Uterus (tissue), 4 donors: ENCODE measurements at places on chromosomes 3 and 15. TPM values are rescaled to one million over a fixed set of nuclear protein-coding genes. Genes with fewer than 3 reads are reported as not detected.

Gene CYP11A1
- 2.3 TPM for total RNA-seq

Gene UBA7
- total RNA-seq = 114 TPM

Gene GOLGA6L10
- total RNA-seq = 0.29 TPM

Gene TMEM44
- 15.9 TPM for total RNA-seq

Gene DNASE1L3
- 2.4 TPM for total RNA-seq

- no peak for DNase-seq
These were observed 899.8 kb downstream of the ROBO2 start for GRCh38 chr3:77939726-77940125.

- no peak for DNase-seq
These were observed 14.2 kb downstream of the DENND4A start for GRCh38 chr15:65777843-65778242.

DNA sequence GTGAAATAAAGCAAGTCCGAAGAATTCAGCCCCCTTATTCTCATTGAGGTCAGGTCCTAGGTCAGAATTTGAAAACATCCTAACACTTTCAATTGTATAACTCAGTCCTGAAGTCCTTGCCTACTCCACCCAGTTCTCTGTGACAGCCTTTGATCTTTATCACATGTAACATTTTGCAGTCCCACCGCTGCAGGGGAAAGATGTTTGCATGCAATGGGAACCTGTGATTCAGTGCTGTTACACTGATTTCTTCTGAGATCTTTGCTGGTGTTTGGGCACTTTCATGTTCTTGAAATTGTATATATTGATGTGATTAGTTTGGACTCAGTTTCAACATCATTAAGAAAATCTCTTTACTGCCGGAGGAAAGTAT, 18.0 kb upstream of the SECISBP2L start:
- no peak for DNase-seq

DNA sequence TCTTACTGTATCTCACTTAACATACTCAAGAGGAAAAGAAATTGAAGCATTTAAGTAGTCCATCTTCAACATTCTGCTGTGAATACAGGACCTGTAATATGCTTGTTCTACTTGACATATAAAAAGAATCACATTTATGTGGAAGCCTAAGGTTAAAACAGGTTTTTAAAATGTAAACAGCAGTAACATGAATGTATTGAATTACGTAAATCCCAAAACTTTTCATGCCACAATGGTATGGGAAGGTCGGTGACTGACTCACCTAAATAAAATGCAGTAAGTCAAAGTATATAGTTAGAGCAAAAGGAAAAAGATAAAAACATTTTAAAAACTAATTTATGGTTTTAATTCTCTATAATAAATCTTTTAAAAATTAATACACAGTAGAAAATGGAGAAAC, 115.7 kb upstream of the TJP1 start:
- DNase-seq = no peak

DNA sequence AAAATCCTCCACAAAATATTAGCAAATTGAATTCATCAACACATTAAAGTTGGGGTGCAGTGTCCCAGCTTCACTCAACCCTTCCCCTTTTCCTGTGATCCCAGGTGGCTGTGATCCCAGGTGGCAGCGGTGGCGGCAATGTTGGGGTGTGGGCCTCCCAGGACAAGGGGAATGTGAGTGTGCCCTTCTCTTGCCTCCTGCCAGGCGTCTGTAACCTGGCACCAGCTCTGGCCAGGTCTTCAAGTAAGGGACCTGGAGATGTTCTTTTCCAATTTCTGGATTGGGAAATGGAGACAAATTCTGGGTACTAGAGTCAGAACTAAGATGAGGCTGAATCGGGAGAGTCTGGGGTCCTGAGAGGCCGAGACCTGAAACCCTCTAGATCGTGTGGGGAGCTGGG, 20.1 kb downstream of the GOLGA6A start:
- no peak for DNase-seq

- DNase-seq = no peak
These were observed 164.4 kb downstream of the BBX start for GRCh38 chr3:107687056-107687581.

GRCh38 chr3:62249855-62250543, 123.4 kb downstream of the FEZF2 start:
- no peak for DNase-seq

DNA sequence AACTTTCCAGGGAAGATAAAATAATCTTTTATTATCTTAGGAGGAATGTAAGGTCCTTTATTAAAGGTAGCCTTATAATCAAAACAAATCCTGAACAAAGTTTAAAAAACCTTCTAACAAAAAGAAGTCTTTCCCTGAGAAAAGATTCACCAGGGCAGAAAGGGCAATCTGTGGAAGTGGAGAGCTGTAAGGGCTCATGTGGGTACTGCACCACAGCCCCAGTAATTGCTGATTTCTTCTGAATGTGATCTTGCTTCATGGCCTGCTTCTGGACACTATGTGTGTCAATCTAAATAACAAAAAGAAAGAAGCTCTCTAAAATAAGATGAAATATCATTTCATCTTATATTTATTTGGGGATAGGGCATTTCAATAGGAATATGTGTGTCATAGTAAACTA, 1501.6 kb downstream of the OTOL1 start:
- no peak for DNase-seq
